Kidney capillary endothelial cell (primary cell): ENCODE measurements at places on chromosomes 5 and 9.
A peak's percentile ranks its signal among the peaks of the same experiment; 100 is the strongest.

GRCh38 chr9:126668058-126668457 lies 54.3 kb downstream of the LMX1B start:
- DNase-seq, result no peak

GRCh38 chr5:171306781-171307591 lies 2.1 kb upstream of the TLX3 start:
- DNase-seq, result no peak

DNA sequence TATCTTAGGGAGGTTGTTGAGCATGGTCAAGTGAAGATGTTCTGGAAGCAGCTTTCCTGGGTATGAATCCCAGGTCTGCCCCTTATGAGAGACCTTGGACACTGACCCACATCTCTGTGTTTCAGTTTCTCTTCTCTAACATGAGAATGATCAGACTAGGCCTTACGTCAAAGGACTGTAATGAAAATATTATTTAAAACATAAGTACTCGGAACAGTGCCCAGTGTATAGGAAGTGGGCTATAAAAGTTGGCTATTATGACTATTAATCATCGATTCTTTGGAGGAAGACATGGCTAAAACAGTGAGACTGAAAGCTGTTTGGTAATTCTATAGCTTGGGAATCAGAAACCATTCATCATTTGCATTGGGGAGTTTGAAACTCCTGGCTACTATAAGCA lies 65.3 kb upstream of the MYO10 start:
- DNase-seq, result peak; percentile 14

- DNase-seq, result no peak
These were observed 44.8 kb downstream of the PHF2 start for GRCh38 chr9:93620881-93621820.

GRCh38 chr5:62593331-62593730 lies 14.7 kb downstream of the LRRC70 start:
- DNase-seq, result no peak

DNA sequence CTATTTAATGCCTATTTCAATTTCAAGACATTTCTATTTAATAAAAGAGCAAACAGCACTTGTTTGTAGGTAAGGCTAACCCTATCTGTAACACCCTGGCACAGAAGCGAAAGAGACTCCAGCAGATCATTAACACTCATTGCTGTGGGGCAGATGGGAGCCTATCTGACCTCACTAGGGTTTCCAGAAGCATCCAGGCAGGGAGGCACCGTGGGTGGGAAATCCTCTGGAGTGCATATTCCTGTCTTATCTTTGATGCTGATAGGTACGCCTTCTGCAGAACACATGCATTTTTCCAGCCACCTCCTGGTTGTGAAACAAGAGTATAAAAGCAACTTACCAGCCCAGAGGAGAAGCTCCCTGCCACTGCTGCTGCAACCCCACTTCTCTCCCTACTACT lies 233.7 kb downstream of the GLIS3 start:
- no peak for DNase-seq

- peak; percentile 63 for DNase-seq
These were observed 258.7 kb upstream of the ARRDC3 start for GRCh38 chr5:91641730-91642350.

- DNase-seq, result no peak
These were observed 387.1 kb upstream of the IZUMO3 start for GRCh38 chr9:24932785-24933184.

- DNase-seq, result no peak
These were observed 37.8 kb upstream of the DMXL1 start for GRCh38 chr5:119033135-119033534.

- DNase-seq, result no peak
These were observed 19.7 kb downstream of the C9orf85 start for GRCh38 chr9:71931166-71931565.

DNA sequence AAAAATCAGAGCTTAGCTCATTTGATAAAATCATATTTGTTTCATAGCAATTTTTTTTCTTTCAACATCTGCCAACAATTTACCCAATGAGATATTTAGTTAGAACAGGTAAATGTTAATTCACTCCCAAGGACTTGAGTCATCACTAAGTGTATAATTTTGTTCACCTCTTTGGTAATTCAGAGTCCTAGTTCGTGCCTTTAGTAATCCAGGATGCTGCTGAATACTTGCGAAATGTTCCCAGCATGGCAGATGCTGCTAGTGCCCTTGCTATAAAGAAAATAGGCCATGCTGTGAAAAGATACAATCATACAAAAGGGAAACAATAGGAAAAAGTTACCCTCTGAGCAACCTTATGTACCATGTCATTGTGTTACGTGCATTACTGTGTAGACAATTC lies 210.5 kb downstream of the CSNK1G3 start:
- no peak for DNase-seq

DNA sequence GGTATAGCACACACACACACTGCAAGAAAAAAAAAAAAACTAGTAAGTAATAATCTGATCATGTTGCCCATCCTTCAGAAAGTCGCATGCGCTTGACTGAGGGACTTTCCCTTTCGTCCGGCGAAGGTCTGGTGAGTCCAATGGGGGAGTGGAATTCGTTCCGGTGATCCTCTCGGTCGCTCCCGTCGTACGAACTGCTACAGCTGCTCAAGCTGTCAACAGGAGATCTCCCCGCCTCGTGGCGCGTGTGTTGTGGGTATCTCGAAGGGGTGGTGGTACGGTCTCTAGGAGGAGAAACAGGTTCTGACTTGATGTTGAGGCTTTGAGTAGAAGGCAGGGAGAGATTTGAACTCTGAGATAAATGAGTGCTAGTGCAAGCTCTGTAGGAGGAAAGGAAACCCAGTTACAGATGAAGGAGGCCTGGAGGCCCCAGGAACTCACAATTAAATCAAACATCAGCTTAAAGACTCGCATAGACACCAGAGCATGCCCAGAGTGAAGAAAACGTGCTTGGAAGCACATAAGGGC lies 160.4 kb downstream of the MEF2C start:
- no peak for DNase-seq

- DNase-seq, result no peak
These were observed 108.7 kb downstream of the HSD17B3 start for GRCh38 chr9:96193236-96193755.

GRCh38 chr5:83428126-83428525 lies 43.4 kb upstream of the VCAN start:
- no peak for DNase-seq

- no peak for DNase-seq
These were observed 11.0 kb upstream of the NANS start for GRCh38 chr9:98045234-98046179.

- no peak for DNase-seq
These were observed 65.4 kb downstream of the CERT1 start for GRCh38 chr5:75446068-75446467.

- no peak for DNase-seq
These were observed 27.7 kb downstream of the PCDHB15 start for GRCh38 chr5:141272906-141273305.
